ENCODE measurements at places on chromosomes 3 and 15. TPM values are rescaled to one million over a fixed set of nuclear protein-coding genes. Genes with fewer than 3 reads are reported as not detected.

SV2B gene
- 0.11 TPM for polyA plus RNA-seq

IQCF5 gene
- polyA plus RNA-seq: not detected

ITGB5 gene
- 13.6 TPM for polyA plus RNA-seq

POLQ gene
- 5.9 TPM for polyA plus RNA-seq

MBNL1 gene
- polyA plus RNA-seq: 107 TPM

AP3B2 gene
- polyA plus RNA-seq: 0.03 TPM

PARP15 gene
- 0.61 TPM for polyA plus RNA-seq

KLF15 gene
- 3.2 TPM for polyA plus RNA-seq

KIF15 gene
- polyA plus RNA-seq: 27.9 TPM

SLC15A2 gene
- 0.28 TPM for polyA plus RNA-seq

LMLN gene
- 8.5 TPM for polyA plus RNA-seq

Measured in K562 (cell line).